ENCODE measurements at places on chromosomes 11 and 22.

- peak; percentile 7 for DNase-seq
Measured at GRCh38 chr22:21866833-21867527, 465 bp downstream of the MAPK1 start.

DNA sequence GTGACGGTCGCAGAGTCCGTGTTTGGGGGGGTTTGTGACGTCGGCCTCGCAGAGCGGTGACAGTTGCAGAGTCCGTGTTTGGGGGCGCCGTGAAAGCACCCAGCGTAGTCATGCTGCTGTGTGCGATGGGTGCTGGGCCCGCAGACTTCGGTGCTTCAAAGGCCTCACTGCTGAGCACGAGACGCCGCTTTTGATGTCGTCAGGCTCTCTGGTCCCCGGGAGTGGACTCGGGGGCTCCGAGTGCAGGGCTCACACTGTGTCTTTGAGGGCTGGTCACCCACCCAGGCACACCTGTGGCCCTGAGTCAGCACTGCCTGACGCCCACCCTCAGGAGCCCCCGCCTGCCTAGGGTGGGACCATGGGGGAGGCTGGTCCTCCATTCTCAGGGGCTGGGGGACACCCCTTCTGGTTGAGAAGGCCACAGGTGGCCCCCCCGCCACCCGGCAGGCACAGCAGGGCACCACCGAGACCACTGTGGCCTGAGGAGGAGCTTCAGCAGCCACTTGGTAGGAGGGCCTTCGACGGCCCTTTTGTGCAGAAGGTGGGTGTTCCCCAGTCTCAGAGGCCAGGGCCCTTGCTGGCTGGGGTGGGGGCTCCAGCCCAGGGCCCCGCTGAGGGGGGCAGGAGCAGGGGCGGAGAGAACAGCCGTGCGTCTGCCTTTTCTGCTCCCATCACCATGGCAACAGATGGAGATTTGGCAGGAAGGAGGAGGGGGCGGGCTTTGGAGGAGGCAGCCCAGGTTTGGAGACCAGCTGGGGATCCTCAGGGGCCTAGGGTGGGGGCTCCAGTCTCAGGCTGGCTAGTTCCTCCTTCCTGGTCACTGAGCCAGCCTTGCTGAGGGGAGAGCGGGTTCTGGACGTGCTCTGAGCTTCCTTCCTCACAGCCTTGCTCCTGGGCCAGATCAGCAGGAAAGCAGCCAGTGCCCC is 20.9 kb downstream of the BRSK2 start:
- DNase-seq: no peak

GRCh38 chr11:125381499-125382044 is 114.5 kb downstream of the FEZ1 start:
- DNase-seq: no peak

- DNase-seq: no peak
Measured at GRCh38 chr22:40256516-40256915, 78.8 kb downstream of the TNRC6B start.

Data from NCI-H1105 treated with DMSO at 0.1 percent for 48 hours (cell line).